SW 1271 (cell line): ENCODE measurements at places on chromosomes 3 and 15.

DNA sequence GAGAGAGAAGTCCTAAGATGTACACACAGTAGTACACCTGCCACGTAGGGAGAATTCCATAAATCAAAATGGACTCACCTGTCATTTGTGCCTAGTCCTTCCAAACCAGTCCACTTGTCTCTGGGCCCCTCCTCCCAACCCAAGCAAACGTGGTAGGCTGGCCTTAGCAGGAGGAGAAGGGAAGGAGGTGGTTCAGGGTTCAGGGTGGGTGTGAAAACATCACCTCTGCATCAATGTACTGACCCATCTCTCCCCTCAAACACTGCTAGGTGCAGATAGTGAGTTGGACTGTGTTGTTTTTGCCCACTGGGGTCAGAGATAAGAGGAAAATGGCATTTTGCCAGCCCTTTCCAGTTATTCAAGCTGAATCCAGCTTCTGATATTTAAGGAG, 99.3 kb downstream of the MME start:
- DNase-seq: no peak

DNA sequence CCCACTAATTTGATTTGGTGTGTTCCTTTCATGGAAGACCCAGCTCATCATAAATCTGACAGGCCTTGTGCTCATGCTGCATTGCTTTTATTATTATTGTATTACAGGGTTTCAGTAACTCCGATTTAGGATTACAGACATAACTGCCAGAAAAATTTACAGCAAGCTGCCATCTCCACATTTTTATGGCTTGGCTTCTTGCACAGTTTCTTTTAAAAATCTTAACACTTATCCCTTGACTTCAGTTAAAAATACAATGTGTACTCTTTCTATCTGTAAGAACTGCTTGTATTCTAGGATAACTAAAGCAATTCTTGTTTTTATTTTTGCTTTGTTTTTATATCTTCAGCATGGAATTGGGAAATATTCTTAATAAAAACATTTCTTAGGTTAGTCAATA, 612.2 kb downstream of the DIPK2A start:
- DNase-seq: no peak

GRCh38 chr3:37772773-37773354, 88.8 kb upstream of the CTDSPL start:
- DNase-seq: no peak

DNA sequence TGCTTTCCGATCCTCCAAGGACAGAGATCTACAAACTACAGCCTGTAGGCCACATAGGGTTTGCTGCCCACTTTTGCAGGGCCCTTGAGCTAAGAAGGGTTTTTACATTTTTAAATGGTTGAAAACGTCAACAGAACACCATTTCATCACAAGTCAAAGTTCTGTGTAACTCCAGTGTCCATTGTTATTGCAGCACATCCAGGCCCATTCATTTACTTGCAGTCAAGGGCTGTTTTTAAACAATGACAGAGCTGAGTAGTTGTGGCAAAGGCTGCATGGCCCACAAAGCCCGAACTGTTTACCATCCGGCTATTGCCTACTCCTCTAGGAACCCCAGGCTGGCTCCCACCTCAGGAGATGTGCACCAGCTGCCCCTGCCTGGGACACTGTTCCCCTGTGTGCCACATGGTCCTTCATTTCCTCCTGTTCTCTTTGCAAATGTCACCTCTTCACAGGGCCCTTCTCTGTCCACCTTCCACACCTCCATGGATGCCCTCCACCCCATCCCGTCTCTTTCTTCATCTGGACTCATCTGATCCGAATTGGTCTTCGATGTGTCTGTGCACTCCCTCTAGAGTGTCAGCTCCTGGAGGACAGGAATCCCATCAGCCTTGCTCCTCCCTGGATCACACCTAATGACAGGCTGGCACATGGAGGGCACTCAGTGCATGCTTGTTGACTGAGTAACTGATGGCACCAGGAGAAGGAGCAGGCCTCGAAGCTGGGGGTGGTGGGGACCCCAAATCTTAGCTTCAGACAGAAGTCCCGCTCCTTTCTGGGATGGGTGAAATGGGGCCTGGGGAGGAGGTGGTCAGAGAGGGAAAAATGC, 69.5 kb upstream of the IQSEC1 start:
- DNase-seq: no peak

DNA sequence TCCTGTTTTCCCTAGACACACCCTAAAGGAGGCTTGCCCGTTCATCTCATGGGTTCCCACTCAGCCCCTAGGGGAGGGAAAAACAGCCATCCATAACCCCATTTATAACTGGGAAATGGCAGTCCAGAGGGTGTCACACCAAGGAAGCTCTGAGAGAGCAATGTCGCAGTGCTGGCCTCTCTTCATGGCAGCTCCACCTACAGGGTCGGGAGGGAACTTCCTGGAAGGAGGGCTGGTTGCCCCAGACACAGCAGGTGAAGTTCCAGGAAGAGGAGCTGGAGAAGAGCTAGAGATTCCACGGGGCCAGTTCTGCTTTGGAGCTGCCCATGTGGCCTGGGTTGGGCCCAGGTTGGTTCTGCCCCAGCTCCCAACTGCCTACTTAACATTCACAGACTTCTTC, 22.3 kb upstream of the LINGO1 start:
- DNase-seq: peak; percentile 30

GRCh38 chr3:60147249-60147950, 1097.6 kb upstream of the CFAP20DC start:
- no peak for DNase-seq

GRCh38 chr3:188899881-188900280, 271.9 kb upstream of the TPRG1 start:
- DNase-seq: no peak

DNA sequence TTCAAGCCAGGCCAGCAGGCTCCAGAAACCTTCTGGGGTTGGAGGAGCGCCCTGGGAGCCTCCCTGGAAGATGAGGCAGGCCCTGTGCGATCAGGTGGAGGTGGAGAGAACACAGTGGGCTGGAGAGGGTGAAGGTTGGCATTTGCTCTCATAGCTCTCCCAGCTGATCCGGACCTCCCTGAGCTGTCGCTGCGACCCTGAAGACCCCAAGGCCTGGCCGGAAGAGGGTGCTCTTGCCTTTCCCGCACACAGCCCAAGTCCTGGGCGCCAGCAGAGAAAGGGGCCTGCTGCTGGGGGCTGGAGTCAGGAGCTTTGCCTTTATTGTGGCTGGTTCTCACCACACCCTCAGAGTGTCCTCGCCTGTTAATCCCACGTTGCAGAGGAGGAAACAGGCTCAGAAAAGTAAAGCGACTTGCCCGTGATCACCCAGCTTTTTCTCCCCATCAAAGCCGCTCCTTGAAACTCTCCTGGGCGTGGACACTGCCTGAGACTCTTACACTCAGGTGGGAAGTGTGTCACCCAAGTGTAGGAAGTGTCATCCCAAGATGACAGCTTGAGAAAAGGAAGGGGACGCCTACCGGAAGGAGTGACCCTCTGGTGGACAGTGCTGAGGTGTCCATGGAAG, 8.6 kb upstream of the RPL29 start:
- no peak for DNase-seq

DNA sequence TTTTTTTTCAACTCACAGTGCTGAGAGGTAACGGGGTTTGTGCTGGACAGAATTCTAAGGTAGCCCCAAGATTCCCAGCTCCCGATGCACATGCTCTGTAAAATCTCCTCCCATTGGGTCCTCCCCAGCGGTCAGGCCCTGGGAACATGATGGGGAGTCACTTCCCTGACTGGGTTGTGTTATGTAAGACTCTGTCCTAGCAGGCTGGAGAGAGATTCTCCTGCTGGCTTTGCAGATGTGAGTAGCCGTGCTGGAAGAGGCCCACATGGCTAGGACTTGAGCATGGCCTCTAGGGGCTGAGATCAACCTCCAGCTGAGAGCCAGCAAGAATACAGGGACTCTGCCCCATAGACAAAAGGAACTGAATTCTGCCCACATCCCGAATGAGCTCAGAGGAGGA, 83.7 kb upstream of the OXTR start:
- no peak for DNase-seq

- no peak for DNase-seq
These were observed 26.4 kb upstream of the TSPAN3 start for GRCh38 chr15:77097248-77097721.

- DNase-seq: no peak
These were observed 122.1 kb downstream of the AQP9 start for GRCh38 chr15:58260205-58260724.

- no peak for DNase-seq
These were observed 17.6 kb downstream of the KIF9 start for GRCh38 chr3:47265008-47265407.

GRCh38 chr3:53753518-53754183, 92.6 kb downstream of the CHDH start:
- DNase-seq: no peak

- no peak for DNase-seq
These were observed 29.8 kb upstream of the RHCG start for GRCh38 chr15:89526181-89526580.

- DNase-seq: peak; percentile 80
These were observed 34.3 kb downstream of the ZMAT3 start for GRCh38 chr3:179037351-179037750.

DNA sequence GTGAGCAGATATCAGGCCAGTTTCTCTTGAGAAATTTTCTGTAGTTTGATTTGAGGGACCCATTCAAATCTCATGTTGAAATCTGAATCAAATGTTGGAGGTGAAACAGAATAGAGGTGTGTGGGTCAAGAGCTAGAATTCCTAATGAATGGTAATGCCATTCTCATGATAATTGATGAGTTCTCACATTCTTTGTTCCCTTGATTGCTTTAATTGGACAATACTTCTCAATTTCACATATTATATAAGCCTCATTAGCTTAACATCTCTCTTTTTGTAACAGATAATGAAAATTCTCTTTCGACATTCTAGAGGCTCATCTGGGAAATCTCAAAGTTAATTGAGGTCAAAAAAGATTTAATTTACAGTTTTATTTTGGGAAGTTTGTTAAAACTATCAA, 21.9 kb upstream of the OR5H6 start:
- no peak for DNase-seq

DNA sequence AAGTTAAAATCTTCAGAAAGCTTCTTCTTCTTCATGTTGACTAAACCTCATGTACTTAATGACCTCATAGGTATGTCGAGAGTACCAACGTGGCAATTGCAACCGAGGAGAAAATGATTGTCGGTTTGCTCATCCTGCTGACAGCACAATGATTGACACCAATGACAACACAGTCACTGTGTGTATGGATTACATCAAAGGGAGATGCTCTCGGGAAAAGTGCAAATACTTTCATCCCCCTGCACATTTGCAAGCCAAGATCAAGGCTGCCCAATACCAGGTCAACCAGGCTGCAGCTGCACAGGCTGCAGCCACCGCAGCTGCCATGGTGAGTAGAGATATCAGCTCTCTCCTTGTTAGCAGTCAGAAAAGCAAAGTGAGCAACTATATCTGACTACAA, 176.5 kb downstream of the MBNL1 start:
- no peak for DNase-seq

DNA sequence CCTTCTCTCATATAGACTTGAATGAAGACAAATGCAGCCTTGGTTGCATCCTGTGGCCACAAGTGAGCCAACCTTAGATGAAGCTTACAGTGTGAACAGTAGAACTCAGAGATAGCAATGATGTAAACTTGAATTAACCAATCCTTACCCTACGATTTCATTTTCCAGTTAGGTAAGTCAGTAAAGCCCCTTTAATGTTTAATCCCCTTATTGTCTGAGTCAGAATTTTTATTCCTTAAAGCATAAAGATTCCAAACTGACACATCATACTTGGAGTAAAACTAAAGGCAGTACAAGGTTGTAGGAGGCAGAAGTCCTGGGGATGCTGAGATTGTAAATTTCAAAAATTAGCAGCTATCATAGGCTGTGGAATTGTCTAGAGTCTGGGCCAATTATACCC, 507.8 kb upstream of the DPH6 start:
- no peak for DNase-seq

GRCh38 chr3:45711931-45712330, 22.7 kb downstream of the SACM1L start:
- DNase-seq: no peak

GRCh38 chr3:63557912-63558311, 94.6 kb upstream of the SNTN start:
- DNase-seq: no peak

DNA sequence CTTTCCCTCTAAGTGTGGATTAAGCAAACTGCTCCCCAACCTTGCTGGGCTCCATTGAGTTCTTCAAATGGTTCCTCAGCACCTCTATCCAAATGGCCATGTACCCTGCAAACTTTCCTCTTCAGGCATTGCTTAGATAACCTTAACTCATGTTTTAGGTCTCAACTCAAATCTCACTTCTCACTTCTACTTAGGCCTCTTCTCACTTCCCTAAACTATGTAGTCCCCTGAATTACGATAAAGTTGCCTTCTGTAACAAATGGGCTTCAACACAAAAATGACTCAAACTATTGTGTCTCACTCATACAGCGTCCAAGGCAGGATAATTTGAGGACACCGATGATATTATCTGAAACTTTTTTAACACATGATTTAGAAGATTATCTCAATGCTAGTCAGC, 62.4 kb upstream of the STAC start:
- DNase-seq: no peak

DNA sequence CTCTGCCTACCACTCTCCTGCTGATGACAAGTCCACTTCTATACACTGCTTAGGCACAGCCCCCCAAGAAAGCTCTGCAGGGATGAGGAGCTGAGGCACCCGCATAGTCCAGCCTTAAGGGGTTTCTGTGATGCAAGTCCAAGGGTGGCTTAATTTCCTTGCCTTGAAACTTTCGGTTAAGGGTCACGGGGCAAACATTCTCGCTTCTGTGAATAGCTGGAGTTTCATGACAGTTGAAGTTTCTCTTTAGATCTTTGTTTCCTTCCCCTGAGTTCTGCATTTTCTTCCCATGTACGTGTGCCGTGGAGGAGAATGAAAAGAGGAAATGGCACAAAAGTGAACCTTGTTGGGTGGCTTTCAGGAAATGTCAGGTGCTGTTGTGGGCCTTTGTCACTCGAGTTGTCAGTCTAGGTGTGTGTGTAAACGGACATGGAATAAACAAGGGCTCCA, 7.0 kb downstream of the GPR160 start:
- DNase-seq: no peak

- no peak for DNase-seq
These were observed 589.4 kb downstream of the NLGN1 start for GRCh38 chr3:173986861-173987410.

GRCh38 chr3:22996920-22997571, 206.1 kb upstream of the UBE2E2 start:
- DNase-seq: no peak

GRCh38 chr15:61935493-61935892, 124.8 kb downstream of the VPS13C start:
- DNase-seq: no peak

DNA sequence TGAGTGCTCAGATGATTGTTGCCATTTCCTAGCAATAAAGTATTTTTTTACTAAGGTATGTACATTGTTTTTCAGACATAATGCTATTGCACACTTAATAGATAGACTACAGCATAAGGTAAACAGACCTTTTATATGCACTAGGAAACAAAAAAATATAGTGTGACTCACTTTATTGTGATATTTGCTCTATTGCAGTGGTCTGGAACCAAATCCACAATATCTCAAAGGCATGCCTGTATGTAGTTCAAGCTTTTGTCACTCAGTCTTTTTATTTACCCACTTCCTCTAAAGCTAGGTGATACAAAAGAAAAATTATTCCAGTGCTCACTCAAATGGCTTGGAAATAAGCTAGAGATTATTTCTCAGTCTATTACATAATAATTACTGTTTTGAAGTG, 209.9 kb upstream of the VEPH1 start:
- DNase-seq: no peak
